Stimulated activated CD8-positive, alpha-beta memory T cell treated with anti-CD3 and anti-CD28 coated beads, Interleukin-12 subunit alpha, Interleukin-12 subunit beta, amount 100 ng/mL, for 4 hours (primary cell): ENCODE measurements at places on chromosomes 2 and 18.

GRCh38 chr2:132627536-132627935 is 42.5 kb downstream of the LYPD1 start:
- DNase-seq, result no peak

- no peak for DNase-seq
These were observed 80.0 kb downstream of the ETAA1 start for GRCh38 chr2:67476809-67477790.

DNA sequence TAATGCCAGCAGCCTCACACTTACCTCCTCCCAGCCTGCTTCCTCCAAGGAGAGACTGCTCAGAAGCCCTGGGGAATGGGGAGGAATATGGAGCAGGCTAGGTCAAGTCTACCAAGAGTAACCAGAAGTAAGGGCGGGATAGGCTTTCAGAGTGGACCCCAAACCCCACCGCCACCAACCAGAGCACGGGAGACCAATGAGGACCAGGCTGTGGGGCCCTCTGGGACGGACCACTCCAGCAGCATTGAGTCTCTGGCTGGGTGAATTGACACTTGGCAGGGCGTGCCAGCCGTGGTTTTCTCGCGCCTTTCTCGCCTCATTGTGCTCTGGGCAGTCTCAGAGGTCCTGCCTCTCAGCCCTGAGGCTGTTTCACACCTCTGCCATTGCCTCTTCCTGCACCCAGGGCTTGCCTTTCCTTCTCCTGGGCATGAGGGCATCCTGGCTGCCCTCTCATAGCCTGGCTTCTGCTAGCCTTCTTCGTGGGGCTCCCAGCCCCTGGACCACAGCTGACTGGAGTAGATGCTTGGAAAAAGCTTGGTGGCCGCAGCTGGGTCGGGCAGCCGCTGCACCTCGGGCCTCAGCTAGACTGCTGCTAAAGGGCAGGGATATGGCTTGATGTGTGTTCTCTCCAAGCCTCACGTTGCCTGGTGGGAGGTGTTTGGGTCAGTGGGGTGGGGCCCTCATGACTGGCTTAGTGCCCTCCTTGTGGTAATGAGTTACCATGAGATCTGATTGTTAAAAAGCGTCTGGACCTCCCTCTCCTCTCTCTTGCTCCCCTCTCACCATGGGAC is 40.5 kb upstream of the HS6ST1 start:
- DNase-seq, result no peak

- DNase-seq, result no peak
These were observed 462.8 kb downstream of the MEIS1 start for GRCh38 chr2:66897691-66898150.

GRCh38 chr2:49978341-49978740 is 824.0 kb upstream of the FSHR start:
- no peak for DNase-seq

- DNase-seq, result no peak
These were observed 177.2 kb downstream of the MYO3B start for GRCh38 chr2:170354855-170355780.

DNA sequence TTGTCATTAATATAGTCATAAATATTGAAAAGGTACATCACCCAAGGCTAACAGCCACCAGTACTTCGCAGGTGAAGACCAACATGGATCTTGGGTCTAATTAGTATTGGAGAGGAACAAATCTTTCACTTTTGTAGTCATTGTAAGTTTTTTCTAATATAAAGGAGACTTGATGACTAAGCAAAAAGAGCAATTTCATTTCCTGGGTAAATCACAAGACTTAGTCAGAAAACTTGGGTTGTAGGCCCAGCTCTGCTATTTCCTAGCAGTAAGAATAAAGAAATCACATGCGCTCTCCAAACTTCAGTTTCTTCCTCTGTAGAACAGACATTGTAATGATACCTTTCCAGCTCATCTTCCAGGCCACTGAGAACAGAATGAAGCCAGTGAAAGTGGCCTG is 40.9 kb downstream of the NRP2 start:
- DNase-seq, result no peak

GRCh38 chr2:201344663-201345366 is 12.3 kb downstream of the FLACC1 start:
- DNase-seq, result no peak
